ENCODE measurements at places on chromosomes 13 and 19.

DNA sequence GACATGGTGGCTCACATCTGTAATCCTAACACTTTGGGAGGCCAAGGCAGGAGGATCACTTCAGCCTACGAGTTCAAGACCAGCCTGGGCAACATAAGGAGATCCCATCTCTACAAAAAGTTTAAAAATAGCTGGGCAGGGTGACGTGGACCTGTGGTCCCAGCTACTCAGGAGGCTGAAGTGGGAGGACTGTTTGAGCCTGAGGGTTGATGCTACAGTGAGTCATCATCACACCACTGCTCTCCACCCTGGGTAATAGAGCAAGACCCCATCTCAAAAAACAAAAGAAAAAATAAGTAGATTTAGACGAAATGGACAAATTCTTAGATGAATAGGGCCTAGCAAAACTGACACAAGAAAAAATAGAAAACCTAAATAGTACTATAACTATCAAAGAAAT is 10.4 kb upstream of the GNG8 start:
- no peak for DNase-seq

DNA sequence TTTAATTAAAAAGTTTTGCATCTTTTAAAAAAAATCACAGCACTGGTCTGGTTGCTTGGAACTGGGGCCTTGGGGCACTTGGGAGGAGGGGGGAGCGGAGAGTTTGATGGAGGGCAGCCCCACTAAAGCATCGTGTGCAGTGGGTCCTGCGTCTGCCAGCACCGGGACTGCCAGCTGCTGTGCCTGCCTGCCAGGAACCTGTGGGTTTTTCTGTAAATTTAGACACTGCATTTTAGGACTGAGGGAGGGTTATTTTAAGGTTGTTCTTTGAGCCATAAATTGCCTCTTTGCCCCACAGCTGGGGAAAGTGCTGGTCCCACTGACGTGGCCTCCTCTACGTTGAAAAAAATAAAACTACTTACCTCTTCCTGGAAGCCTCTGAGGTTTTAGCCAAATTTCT is 2.9 kb downstream of the KLF2 start:
- DNase-seq: no peak

DNA sequence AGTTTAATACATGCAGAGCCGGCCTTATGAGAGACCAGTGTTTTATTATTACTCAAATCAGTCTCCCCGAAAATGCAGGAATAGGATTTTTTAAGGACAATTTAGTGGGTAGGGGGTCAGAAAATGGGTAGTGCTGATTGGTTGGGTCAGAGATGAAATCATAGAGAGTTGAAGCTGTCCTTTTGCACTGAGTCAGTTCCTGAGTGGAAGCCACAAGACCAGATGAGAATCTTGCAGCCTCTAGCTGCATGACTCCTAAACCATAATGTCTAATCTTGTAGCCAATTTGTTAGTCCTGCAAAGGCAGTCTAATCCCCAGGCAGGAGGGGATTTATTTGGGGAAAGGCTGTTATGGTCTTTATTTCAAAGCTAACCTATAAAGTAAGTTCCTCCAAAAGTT is 1163.9 kb downstream of the DIAPH3 start:
- DNase-seq: no peak

DNA sequence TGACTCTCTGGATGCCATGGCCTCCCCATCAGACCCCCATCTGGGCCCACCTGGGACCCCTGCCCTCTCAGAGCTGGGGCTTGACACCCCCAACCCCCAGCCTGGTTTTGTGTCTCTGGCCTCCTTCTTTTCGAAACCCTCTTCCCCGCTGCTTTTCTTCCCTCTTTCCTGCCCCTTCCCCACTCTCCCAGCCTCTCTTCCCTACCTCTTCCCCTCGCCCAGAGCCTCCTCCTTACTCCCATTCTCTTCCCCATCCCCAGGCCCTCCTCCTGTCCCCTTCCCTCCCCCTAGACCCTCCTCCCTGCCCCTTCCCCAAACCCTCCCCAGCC is 2.1 kb downstream of the TNFSF9 start:
- no peak for DNase-seq

DNA sequence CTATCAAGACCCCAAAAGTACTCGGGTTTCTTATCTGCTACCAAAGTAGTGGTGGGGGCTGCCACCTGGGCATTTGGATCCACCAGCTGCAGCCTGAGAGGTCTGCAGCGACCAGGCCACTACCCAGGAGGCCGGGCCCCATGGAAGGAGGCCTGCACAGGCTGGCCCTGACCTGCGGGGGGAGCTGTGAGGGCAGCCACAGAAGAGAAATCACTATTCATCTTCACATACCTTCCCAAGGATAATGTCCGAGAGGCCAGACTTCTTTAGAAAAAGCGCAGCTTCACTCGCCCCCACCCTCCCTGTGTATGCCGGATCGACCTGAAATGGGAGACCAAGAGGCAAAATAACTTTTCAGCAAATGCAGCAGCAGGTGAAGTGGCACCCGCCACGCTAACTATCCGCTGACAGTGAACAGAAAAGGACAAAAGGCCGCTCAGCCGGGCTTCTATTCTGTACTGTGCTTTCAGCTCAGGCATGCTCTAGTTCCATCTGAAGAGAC is 30.1 kb downstream of the EPS15L1 start:
- DNase-seq: no peak

DNA sequence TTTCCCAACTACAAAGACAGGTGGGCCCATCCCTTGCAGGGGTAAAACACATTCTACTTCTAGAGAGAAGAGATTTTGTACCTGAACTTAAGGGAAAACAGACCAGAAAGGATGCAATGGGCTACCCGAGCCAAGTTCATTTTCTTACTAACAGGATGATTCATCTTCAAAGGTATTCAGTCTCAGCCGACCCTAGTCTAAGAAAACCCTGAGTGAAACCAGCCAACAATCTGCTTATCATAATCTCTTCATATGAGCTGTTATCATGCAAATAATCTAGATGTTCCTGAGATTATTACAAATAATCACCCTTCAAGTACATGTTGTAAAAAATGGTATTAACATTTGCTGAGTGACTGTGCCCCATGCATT is 15.6 kb downstream of the PABPC3 start:
- no peak for DNase-seq

GRCh38 chr13:52428295-52428694 is 22.1 kb downstream of the VPS36 start:
- no peak for DNase-seq

- no peak for DNase-seq
These were observed 331.3 kb downstream of the KLF5 start for GRCh38 chr13:73390100-73390499.

- no peak for DNase-seq
These were observed 15.9 kb upstream of the SLC35E1 start for GRCh38 chr19:16587833-16588823.

DNA sequence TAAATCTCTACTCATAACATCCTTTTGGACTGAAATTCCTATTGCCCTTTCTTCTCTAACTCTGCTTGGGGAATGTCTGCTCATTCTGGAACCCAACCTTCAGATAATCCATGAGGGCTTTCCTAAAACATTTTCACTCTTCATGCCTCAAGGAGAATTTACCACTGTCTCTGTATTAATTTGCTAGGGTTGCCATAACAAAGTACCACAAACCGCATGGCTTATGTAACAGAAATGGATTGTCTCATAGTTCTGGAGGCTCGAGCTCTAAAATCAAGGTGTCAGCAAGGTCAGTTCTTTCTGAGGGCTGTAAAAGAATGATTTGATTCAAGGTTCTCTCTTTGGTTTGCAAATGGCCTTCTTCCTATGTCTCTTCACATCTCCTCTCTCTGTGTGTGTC is 209.7 kb downstream of the LACC1 start:
- no peak for DNase-seq

DNA sequence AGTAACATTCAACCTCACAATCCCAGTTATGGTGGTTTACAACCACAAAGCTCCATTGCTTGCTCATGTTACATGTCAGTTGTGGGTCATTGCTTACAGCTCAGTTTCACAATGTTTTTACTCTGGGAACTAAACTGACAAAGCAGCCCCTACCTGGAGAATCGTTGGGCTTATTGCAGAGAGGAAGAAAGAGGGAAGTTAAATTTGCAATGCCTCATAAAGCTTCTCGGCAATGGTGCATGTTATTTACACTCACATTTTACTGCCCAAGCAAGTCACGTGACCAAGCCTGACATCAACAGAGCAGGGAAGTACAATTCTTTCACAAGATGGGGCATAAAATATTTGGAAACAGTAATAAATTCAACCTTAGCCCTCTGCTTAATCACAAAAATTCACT is 441.6 kb downstream of the TDRD3 start:
- DNase-seq: no peak

DNA sequence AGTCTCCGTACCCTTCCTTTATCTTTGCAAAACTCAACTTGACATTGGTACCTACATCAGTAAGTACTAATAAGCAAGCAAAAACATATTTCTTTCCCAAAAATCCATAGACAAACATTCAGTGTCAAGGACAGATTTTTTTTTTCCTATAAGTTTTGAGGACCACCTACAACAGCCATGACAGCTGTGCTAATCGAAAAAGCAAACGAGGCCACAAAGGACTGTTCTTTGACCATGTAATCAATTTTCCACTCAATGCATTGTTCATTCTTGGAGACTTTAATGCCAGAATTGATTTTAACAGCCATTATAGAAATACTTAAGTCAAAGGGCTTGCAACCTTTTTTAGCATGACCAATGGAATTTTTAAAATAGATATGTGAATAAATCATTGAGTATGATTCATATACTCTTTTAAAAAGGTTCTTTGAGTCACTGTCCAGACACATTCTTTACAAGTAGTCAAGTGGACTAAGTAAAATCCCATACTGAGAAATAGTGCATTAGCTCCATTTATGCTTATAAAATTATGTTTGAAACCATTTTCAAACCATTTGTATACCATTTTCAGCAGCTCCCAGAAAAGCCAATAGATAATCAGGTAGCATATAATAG is 323.9 kb downstream of the MZT1 start:
- no peak for DNase-seq

DNA sequence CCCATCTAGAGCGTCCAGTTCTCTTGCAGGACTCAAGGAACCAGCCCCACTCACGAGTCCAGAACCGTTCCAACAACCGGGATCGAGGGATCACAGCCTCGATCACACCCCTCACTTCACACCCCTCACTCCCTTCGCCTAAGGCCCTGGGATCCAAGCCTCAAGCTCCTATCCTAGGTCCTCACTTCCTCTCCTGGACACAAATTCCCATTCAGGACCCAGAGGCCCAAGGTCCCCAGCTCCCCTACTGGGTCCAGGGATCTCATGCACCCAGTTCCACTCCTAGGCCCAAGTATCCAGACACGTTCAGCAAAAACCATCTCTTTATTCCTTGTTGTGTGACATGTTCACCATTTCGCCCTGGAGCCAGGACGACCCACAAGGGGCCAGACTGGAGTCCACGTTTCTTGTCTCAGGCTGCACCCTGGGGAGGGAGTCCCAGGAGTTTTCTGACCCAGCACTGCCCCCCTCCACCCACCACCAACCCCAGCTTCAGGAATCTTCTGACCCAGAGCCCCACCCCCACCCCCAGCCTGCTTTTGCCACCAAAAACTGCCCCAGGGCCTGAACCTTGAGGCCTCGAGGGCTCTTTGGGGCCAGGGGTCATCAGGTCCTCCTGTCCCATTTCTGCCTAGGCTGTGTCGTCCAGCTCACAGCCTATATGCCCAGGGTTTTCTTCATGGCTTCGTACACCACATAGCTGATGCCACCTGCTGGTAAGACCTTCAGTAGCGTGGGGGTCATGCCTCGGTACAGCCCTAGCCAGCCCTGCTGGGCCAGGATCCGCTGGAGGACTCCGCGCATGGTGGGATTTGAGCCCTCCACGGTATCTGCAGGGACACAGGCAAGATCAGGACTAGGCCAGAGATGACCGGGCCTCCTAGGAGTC is 1.4 kb upstream of the KHSRP start:
- no peak for DNase-seq

GRCh38 chr13:113741191-113741668 is 17.8 kb upstream of the TMEM255B start:
- DNase-seq: no peak

DNA sequence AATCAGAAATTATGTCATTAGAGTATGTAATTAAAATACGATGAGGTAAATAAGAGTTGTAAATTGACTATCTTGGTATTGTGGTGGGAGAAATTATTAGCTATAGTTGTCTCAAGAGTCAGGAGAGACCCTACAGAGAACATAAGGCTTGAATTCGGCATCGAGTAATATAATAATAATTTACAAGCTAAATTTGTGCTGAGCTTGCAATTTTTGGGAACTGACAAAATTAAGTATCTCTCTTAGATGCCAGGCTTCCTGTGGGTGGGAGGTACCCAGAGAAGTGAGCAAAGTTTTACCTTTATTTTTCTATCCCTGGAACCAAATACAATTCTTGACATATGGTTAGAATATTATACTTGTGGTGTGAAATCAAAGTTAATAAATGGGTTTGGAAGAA is 1637.0 kb downstream of the EFNB2 start:
- DNase-seq: no peak

GRCh38 chr19:14118165-14119051 is 846 bp upstream of the PRKACA start:
- no peak for DNase-seq

- no peak for DNase-seq
These were observed 749 bp downstream of the ZNF264 start for GRCh38 chr19:57192077-57192420.

GRCh38 chr13:25738342-25739196 is 313.2 kb downstream of the SHISA2 start:
- DNase-seq: no peak

- no peak for DNase-seq
These were observed 230.5 kb downstream of the FGF9 start for GRCh38 chr13:21901336-21901735.

GRCh38 chr13:70080012-70080411 is 27.6 kb upstream of the ATXN8OS start:
- no peak for DNase-seq

GRCh38 chr13:26600343-26600742 is 42.9 kb downstream of the WASF3 start:
- no peak for DNase-seq

- no peak for DNase-seq
These were observed 540 bp upstream of the USE1 start for GRCh38 chr19:17214508-17215126.

- DNase-seq: no peak
These were observed 9.2 kb upstream of the ATP12A start for GRCh38 chr13:24670961-24671381.

- no peak for DNase-seq
These were observed 187.1 kb downstream of the FOXO1 start for GRCh38 chr13:40479196-40479845.

DNA sequence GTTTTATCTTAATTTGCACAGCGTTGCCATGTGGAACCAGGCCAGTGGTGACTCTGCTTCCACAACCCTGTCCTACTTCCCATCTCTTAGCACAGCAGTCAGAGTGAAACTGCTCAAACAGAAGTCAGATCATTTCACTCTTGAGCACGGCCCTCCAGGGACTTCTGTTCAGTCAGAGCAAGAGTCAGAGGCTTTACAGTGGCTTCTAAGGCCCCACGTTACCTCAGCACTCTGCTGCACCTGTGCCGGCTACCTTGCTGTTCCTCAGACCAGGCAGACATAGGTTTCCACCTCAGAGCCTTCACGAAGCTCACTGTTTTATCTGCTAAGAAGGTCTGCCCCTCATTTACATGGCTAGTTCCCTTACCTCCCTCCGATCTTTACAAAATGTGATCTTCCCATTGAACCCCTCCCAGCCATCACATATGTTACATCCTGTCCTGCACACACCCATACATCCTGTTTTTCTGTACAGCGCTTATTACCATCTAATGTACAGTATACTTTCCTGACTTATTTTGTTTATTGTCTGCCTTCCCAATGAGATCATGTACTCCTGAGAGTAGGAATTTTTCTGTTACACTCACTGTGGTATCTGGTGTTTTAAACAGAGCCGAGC is 41.6 kb downstream of the TM9SF2 start:
- no peak for DNase-seq
